ENCODE measurements at places on chromosomes 2 and 18.

DNA sequence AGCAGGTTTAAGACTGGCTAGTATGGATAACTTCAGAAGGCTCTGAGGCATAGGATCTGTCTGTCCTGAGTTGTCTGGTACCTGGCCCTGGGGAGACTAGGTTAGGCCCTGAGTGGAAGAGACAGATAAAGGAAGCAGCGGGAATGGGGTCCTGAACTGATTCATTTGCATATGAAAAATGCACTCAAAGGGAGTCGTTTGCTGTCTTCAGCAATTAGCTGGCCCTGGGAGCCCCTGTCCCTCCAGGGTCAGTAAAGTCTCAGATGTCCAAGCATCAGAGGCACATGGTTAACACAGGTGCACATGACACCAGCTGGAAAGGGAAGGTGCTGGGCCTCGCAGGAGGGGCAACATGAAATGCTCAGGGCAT is 172.4 kb downstream of the ACOXL start:
- DNase-seq: no peak

- DNase-seq: no peak
Measured at GRCh38 chr2:8469709-8470493, 212.0 kb upstream of the ID2 start.

DNA sequence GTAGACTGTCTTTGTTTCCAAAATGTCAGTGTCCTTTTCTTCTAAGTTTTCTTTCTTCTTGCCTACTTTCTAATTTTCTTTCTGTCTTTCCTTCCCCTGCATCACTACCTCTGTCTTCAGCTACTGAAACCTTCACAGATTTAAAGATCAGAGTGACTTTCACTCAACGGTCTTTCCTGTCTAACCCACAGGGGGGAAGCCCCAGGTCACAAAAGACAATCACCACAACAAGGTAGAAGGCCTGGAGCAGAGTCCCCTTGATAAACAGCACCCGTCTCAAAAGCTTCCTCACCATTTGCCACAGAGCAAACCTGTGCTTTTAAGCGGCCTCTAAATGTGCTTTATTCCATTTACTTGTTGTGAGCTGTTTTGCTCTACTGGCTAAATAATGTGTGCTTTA is 665.4 kb downstream of the BCL11A start:
- no peak for DNase-seq

GRCh38 chr2:16077601-16078000 is 137.3 kb downstream of the MYCN start:
- no peak for DNase-seq

DNA sequence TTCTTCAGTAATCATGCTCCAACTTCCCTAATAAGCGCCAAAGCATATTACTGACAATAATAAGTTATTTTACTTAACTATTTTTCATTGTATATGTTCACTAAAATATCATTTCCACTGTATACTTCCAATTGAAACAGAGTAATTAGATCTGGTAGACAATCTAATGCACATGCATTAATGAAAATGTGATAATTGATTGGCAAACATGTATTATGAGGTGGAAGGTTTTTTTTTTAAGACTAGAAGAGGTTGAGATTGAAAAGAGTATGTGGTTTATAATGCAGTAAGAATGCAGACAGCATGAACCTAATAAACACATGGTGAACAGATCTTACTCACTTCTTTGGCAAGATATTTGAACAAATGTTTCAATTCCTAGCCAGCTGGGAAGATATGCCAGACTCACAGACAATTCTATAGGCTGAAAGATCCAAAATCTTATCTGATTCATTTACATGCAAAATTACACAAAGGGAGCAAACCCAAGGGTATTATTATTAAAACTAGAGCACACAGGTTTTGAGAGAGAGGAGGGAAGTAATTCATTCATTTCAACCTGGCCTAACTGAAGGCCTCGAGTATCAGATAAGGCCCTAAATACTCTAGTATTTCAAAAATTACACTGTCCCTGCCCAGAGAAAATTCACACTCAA is 2.8 kb downstream of the NCKAP1 start:
- peak; percentile 60 for DNase-seq

DNA sequence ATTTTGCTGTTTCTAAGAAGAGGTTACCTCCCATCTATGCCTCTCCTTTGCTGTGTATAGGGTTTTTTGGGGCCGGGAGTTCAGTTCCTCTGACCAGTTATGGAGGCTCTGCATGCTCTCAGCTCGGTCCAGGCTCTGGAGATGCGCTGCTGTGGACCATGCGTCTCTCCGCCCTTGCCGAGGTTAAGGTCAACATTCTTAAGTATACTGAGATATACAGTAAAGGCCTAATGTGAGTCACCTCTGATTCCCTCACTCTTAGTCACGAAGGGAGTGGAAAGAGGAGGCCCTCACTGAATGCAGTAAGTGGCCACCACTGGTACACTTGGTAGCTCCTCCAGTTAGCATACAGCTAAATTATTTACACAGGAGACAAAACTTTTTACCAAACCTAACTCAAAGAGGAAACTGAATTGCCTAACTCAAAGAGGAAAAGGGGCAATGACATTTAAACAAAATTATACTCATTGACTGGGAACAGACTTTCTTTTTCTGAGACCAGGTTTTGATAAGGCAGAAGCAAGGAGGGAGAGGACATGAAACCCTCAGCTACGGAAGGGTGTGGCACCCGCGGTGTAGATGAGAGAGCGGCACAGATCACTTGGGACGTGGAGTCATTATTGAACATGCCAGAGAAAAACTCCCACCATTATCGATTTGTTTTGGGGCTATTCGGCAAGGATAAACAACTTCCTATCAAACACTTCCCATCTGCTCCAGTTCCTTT is 98.7 kb downstream of the COPS8 start:
- DNase-seq: peak; percentile 26

GRCh38 chr2:48566592-48567310 is 36.8 kb downstream of the STON1 start:
- DNase-seq: no peak

- no peak for DNase-seq
Measured at GRCh38 chr2:27082773-27083409, 3.7 kb upstream of the KHK start.

- peak; percentile 36 for DNase-seq
Measured at GRCh38 chr2:153519257-153519875, 40.8 kb upstream of the RPRM start.

GRCh38 chr2:188631037-188631809 is 339.5 kb downstream of the GULP1 start:
- no peak for DNase-seq

GRCh38 chr2:11530864-11531465 is 2.9 kb upstream of the GREB1 start:
- no peak for DNase-seq

GRCh38 chr18:34514238-34514637 is 195.9 kb upstream of the DTNA start:
- peak; percentile 82 for DNase-seq

- DNase-seq: no peak
Measured at GRCh38 chr2:49950646-49951045, 796.3 kb upstream of the FSHR start.

DNA sequence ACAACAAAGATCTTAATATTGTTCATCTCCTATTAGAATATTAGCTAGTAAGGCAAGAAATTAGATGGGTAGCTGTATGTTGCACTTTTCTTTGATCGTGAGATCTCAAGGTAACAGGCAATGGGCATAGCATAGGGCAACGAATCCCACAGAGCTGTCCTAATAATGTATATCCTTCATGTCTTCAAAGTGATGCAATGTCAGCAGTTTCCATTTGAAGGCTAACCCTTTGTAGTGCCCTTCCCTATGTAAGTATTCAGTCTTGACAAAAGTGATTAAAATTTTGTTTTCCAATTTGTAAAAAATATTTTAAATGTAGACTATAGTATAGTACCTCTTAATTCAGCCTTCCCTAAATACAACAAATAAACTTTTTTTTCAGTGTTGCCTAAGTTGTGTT is 112.5 kb downstream of the PKP4 start:
- no peak for DNase-seq
